ENCODE measurements at places on chromosomes 6 and 20. TPM values are rescaled to one million over a fixed set of nuclear protein-coding genes. Genes with fewer than 3 reads are reported as not detected.

GRCh38 chr6:136403110-136403980 lies 113.7 kb upstream of the BCLAF1 start:
- DNase-seq, result no peak

DNA sequence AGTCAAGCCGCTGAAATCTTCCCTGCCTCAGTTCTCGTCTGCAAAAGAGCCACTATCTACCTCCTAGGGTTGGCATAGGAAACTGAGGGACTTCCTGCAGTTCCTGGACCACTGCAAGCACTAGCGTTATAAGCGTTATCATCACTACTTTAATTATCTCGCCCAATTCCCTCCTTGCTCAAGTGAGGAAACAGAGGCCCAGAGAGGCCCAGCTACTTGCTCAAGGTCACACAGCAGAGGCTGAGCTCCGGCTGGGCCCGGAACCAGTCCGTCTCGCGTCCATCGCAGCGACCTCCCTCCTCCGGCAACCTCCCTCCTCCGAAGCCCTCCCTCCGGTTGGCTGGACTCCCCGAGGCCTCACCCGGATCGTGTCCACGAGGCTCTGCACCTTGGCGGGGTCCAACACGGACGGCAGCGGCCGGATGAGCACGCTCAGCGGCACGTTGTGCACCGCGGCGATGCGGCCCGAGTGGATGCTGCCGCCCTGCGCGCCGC lies 338 bp downstream of the SRXN1 start:
- DNase-seq, result no peak

GRCh38 chr20:49297605-49298530 lies 20.0 kb upstream of the ZNFX1 start:
- DNase-seq, result no peak

GRCh38 chr6:142361779-142362750 lies 60.3 kb downstream of the ADGRG6 start:
- no peak for DNase-seq

- no peak for DNase-seq
These were observed 3.7 kb downstream of the SAYSD1 start for GRCh38 chr6:39111280-39111679.

DNA sequence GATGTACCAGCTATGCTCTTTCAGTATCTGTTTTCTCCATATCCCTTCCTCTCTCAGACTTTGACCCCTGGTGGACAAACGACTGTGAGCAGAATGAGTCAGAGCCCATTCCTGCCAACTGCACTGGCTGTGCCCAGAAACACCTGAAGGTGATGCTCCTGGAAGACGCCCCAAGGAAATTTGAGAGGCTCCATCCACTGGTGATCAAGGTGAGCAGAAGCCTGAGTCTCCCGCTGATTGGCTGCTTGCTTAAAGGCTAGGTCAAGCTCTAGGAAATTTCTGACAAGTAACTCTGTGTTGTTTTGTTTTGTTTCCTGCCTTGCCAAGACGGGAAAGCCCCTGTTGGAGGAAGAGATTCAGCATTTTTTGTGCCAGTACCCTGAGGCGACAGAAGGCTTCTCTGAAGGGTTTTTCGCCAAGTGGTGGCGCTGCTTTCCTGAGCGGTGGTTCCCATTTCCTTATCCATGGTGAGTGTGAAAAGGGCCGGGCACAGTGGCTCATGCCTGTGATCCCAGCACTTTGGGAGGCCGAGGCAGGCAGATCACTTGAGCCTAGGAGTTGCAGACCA lies 28.6 kb downstream of the C6orf89 start:
- DNase-seq, result no peak

- no peak for DNase-seq
These were observed 946.8 kb downstream of the GRIK2 start for GRCh38 chr6:102340311-102340710.

The ECT2L gene
- not detected for total RNA-seq

The CST4 gene
- not detected for total RNA-seq

The AIF1 gene
- 1.5 TPM for total RNA-seq

DNA sequence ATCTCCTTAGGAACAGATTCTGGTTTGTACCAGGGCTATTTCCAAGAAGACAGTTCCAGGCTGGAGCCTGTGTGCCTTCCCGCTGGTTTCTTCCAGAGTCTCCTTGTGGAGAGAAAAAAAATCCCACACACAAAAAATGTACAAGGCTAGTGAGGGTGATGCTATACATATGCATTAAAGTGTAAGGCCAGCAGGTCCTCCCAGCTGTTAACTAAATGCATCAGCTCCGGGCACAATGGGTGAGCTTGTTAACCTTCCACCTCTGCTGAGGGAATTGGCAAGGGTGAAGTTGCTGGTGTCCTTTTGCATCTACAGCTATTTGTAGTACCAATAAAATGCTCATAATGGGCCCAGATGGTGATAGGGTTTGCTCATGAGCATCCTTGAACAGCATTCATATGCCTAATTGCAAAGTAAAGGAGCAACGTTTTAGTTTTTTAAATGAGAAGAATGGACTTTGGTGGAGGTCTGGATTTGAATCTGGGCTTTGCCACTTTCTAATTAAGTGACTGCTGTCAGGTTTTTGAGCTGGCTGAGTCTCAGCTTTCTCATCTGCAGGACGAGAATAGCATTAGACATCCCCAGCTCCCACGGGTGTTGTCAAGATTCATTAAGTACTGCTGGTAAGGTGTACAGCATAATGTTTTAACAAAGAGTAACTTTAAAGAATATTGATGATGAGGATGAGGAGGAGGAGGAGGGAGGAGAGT lies 361.8 kb downstream of the QKI start:
- no peak for DNase-seq

- DNase-seq, result peak; percentile 84
These were observed 44.9 kb downstream of the OR2B2 start for GRCh38 chr6:27867051-27867944.

The TMC2 gene
- not detected for total RNA-seq

GRCh38 chr20:37777012-37777950 lies 83.5 kb downstream of the CTNNBL1 start:
- DNase-seq, result peak; percentile 33

GRCh38 chr6:167236239-167236571 lies 54.9 kb upstream of the UNC93A start:
- DNase-seq, result no peak

The HBS1L gene
- 58.9 TPM for total RNA-seq

DNA sequence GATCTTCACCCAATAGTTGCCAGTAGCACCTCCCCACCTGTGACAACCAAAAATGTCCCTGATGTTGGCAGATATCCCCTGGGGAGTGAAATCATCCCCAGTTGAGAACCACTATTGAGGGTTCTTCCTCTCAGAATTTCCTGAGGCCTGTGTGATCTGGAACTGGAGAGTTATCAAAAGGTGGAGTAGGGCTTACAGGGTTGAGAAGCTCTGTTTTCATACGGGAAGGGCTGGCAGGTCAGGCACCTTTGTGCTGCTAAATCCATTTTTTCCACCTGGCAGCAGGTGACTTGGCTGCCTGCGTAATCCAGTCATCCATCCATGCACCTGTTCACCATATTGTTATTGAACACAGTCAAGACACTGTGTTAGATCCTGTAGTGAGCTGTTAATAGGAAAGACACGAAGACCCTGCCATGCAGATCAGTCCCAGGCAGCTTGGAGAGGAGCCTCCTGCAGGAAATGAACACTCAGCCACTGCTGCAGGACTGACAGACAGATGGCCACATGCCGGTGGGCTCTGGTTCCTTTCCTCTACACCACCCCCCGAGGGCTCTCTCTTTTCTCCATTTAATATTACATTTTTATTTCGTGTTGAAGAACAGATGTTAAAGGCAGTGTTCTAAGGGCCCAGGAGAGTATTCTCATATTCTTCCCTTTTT lies 5.4 kb downstream of the DUSP22 start:
- DNase-seq, result peak; percentile 60

DNA sequence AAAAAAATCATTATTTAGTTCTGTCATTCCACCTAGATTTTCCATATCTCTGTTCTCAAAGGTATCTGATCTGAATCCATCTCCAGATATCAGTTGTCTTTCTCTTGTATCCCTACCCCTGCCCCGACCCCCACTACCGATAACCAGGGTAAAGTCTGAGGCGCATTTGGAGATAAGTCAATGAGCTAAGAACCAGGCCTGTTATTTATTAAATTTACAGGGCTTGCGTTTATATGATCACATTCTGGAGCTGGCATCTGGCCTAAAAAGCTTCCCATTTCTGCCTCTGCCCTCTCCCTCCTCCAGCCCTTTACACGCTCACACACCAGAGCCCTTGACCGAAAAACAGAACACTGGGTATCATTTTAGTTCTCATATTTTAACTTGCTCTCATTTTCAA lies 144.7 kb downstream of the ALDH8A1 start:
- no peak for DNase-seq

The ACTL10 gene
- 6.3 TPM for total RNA-seq

GRCh38 chr6:19827247-19827646 lies 9.9 kb upstream of the ID4 start:
- DNase-seq, result no peak

- DNase-seq, result no peak
These were observed 33.2 kb downstream of the CDH22 start for GRCh38 chr20:46275091-46275490.

DNA sequence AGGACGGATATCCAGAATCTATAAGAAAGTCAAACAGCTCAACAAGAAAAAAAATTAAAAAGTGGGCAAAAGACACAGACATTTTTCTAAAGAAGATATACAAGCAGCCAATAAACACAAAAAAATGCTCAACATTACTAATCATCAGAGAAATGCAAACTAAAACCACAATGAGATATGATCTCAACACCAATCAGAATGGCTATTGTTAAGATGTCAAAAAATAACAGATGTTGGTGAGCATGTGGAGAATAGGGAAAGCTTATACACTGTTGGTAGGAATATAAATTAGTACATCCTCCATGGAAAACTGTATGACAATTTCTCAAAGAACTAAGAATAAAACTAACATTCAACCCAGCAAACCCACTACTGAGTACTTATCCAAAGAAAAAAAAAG lies 23.3 kb upstream of the OSTM1 start:
- DNase-seq, result no peak

DNA sequence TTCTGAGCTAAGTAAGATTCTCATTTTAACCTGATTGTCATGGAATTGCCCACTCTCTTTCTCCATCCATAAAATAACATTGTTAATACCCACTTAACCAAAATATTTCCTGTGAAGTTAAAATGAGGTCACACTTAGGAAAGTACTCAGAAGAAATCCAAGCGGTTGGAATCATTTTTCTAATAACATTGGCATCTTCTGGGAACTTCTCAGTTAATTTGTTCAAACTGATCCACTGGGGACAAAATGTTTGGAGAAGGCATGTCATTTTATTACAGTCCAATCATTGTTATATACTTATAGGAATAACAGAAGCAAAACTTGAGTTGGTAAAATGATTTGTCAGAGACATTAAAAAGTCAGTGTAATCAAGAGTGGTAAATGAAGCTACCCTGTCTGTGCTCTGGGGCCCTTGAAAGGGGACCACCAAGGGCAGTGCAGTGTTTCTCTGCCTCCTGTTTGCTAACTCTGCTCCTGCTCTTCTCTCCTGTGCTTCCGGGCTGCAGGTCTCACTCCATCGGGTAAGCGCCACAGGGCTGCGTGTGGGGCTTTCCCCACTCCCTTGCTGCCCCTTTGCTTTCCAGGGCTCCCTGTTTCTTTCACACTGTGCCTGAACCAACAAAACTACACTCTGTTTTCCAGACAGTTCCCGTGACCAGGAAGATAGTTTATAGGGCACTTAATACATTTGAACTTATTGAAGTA lies 50.1 kb downstream of the HDDC2 start:
- no peak for DNase-seq

The ID4 gene
- not detected for total RNA-seq

- DNase-seq, result no peak
These were observed 56.6 kb downstream of the MTHFD1L start for GRCh38 chr6:150922137-150922536.

The EYS gene
- not detected for total RNA-seq

- DNase-seq, result no peak
These were observed 61.4 kb downstream of the DAAM2 start for GRCh38 chr6:39853604-39854003.

GRCh38 chr6:166449036-166449435 lies 66.3 kb upstream of the MPC1 start:
- DNase-seq, result no peak

- DNase-seq, result no peak
These were observed 2.4 kb downstream of the HM13 start for GRCh38 chr20:31516651-31517050.

DNA sequence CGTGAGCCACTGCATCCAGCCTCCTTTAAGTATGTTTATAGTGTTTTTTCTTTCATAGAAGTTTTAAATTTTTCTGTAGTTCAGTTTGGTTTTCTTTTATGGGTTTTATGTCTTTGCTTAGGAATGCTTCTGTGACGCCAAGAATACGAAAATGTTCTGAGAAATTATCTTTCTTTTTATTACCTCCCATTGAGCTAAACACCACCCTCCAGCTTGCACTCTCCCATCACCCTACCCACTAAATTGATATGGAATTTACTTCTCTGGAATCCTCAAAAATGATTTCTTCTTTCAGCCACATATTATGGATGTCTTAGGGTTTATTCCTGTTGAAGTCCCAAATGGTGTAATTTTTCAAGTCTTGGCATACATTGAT lies 38.1 kb downstream of the JARID2 start:
- DNase-seq, result no peak

The CNBD2 gene
- 5.9 TPM for total RNA-seq

The LST1 gene
- total RNA-seq, result 9.5 TPM

DNA sequence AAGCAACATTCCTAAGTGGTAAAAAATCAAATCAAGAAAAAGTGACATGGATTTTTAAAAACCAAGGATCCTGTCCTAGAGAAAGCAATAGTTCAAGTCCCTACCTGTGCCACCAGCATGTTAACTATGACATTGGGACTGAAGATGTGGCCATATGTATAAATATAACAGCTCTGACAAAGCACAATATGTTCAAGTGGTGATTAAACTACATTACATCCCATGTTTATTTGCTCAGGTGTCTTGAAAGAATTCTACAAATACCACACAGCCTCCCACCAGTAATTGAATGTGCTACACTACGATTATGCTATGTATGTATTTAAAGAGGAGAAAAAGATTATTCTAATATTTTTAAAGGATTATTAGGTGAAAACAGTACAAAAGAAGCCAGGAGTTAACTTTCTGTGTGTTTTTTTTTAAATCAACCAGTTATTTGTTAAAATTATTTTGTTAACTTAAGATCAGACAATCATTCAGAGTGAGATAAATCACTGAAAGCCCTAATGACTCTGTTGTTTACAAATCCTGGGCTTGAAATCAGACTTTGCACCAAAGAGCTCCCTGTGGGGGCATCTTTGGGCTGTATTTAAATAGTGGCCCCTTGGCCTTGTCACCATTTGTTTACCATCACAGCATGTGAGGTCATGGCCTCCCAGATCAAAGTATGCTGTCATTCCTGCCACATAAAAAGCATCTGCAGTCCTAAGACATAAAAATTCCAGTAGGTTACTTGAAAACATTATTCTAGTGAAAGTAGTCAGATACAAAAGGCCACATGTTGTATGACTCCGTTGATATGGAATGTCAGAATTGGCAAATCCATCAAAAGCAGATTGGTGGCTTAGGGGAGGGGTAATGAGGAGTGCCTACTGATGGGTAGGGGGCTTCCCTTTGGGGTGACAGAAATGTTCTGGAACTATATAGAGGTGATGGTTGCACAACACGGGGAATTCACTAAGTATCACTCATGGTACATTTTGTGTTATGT lies 17.1 kb downstream of the TTLL2 start:
- no peak for DNase-seq

GRCh38 chr20:32079655-32080109 lies 27.6 kb downstream of the HCK start:
- no peak for DNase-seq

The FRK gene
- 0.07 TPM for total RNA-seq

The ENPP5 gene
- total RNA-seq, result 0.68 TPM

GRCh38 chr6:40312213-40313015 lies 274.8 kb downstream of the LRFN2 start:
- DNase-seq, result no peak

The LTB gene
- 488 TPM for total RNA-seq
